ENCODE measurements at places on chromosomes 4 and X.

DNA sequence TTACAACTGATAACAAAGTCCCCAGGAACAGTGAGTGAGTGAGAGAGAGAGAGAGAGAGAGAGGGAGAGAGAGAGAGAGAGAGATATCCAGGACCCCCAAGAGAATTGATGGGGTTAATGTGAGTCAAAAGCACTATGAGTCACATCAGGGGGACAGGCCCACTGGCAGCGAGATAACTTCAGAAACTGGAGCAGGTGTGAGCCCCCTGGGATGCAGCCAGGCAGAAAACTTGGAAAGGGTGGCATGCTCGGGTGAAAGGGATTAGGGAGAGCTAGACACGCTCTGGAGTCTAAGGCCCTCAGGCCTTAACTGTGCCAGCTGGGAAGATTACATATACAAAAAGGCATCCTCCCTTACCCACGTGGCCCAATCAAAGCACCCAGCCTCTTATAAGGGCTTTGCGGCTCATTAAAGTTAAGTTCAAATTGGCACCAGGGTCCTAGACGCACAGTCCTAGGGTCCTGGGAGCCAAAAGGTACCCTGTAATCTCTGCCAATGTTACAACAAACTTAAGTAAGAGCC lies 841 bp downstream of the ACOT9 start:
- DNase-seq, result no peak

- DNase-seq, result no peak
Measured at GRCh38 chrX:28626515-28626914, 39.3 kb downstream of the IL1RAPL1 start.

- no peak for DNase-seq
Measured at GRCh38 chr4:186158021-186158813, 33.1 kb upstream of the CYP4V2 start.

DNA sequence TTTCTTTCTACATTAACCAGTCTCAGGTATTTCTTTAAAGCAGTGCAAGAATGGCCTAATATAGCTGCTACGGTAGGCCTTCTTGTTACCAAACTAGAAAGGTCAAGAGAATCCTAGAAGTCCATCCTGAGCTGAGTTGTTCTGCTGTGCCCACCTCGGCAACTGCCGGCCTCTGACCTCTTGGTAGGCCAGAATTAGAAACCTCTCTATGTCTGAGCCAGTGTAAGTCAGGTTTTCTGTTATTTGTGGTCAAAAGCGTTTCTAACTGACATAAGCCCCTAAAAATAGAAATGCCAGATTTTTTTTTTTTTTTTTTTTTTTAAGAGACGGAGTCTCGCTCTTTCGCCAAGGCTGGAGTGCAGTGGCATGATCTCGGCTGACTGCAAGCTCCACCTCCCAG lies 43.1 kb downstream of the SOWAHB start:
- no peak for DNase-seq

DNA sequence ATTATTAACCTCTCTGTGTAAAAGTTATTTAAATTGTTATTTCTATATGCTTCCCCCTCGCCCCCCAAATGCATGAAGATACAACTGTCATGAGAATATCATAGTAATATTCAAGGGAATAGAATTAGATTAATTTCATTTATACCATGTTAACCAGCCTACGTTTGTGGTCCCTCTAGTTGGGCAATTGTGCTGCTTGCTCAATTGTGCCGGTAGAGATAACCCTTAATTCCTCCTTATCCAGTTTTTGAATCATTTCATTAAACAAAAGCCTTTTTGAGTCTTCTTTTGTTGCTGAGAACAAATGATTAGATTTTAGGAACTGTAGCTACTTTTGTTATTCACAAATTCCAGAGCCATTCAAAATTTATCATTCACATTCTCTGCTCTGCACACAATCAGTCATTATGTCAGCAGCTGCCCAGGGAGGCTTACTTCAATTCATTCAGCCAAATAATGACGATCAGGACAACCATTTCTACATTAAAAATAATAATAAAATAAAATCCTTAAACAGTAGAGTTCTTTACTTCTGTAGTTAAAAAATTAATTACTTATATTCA lies 98.1 kb downstream of the ADGRL3 start:
- no peak for DNase-seq

GRCh38 chrX:48945517-48946348 lies 11.7 kb downstream of the OTUD5 start:
- DNase-seq, result peak; percentile 60

GRCh38 chrX:47198026-47198686 lies 4.5 kb downstream of the UBA1 start:
- no peak for DNase-seq

- DNase-seq, result no peak
Measured at GRCh38 chr4:100189820-100190642, at the start of gene DDIT4L. TSS of gene DDIT4L (minus strand) at chr4:100190468. CDS start at chr4:100189983, 485 bp downstream.

GRCh38 chr4:108334031-108334430 lies 165.3 kb upstream of the LEF1 start:
- no peak for DNase-seq

DNA sequence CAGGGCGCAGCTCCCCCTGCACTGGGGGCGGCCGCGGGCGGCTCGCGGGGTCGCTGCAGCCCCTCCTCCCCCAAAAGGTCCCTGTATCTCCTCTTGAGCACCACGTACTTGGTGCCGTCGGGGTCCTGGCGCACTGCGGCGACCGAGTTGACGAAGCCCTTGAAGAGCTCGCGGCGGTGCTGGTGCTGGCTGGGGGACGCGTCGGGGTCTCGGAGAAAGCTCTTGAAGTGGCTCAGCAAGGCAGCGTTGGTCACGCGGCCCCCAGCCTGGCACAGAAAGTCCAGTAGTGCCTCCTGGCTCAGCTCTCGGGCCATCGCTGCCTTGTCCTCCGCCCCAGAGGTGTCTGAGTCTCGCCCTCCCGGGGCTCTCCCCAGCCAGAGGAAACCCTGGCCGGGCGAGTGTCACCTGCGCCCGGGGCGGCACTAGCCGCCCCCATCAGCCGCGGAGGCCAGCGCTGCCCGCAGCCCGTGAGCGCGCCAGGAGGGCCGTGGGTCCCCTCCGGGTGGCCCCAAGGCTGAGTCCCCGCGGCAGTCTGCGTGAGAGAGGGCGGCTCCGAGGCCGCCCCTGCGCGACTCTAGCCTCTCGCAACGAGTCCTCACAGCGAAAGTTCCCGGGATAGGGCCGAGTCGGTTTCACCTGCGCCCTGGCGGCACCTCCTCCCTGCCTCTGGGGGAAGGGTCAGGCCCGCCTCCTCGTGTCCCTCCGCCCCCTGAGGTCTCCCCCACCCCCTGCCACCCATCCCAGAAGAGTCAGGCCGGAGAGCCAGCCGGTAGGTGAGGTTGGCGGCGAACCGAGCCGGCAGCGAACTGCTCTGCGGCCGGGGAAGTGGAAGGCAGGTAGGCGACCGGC lies at the start of gene SOWAHB:
Gene SOWAHB (minus strand): TSS at position 609 of the 849 bp plus-strand sequence. CDS start 295 bp downstream, at position 314.
- DNase-seq, result no peak

GRCh38 chr4:17232566-17233253 lies 279.2 kb downstream of the QDPR start:
- DNase-seq, result no peak

DNA sequence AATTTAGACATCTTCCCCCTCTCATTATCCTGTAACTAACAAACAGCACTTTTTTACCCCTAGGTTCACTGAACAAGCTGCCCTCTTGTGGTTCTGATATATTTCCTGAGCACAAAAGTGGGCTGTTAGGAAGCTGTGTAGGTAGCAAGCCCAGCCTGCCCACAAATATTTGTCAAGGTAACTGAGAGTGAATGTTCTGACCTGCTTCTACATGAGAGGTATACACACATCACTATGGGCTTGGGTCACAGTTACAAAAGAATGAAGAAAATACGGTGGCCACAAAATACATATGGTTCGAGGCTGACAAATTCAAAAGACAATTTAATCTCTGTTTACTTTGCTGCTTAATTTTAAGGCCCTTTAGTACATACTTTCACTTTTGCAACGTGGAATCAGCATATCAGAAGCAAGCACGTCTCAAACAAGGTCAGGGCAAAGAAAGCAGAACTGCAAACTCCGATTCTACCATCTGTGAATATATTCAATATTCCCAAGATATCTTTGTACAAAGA lies 78.7 kb downstream of the RBM47 start:
- DNase-seq, result peak; percentile 36

- peak; percentile 64 for DNase-seq
Measured at GRCh38 chr4:26583538-26583864, 383 bp upstream of the TBC1D19 start.

DNA sequence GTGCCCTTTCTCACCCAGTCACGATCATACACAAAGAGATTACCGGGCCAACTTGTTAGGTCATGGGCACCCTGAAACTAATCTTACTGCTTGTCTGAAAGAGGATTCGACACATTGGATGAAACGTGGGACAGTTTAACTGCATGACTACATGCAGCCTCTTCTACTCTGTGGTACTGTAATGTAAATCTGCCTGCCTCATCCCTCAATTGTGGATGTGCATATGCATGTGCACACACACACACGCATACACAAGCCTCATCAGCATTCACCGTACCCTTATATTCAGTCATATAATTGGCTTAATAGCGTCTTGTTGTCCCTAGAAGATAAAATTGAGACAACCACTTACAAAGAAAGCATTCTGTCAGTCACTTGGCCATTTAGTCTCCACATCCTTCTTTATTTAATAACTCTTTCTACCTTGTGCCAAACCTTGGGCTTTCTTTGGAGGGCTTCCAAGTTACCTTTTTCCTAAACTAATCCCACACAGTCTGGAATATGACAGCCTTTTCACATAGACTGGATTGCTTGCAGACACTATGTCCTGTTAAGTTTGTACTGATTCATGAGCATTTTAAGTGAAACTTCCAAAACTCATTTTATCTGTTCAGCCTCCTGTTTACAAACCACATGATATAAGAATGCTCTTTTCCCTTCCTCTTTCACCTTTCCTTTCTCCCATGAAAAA lies 132.9 kb downstream of the AFF2 start:
- no peak for DNase-seq

GRCh38 chr4:30429813-30430761 lies 290.1 kb upstream of the PCDH7 start:
- no peak for DNase-seq

DNA sequence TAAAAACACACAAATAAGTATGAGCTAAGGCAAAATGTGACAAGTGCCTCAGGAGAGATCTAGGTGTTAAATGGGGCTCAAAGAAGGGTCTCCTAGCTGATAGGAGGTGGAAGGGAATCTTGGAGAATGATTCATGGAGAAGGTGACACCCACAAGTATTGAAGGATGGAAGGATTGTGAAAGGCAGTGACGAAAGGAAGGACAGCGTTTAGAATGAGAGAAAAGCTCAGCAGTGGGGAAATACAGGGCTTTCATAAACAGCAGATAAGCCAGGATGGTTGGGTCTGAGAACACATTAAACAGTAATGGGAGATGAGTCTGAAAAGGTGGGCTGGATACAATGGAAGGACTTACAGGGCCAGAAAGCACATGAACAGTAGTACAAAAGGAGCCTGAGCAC lies 11.5 kb downstream of the ANXA5 start:
- DNase-seq, result no peak

- no peak for DNase-seq
Measured at GRCh38 chr4:184370711-184371389, 103.5 kb downstream of the IRF2 start.

DNA sequence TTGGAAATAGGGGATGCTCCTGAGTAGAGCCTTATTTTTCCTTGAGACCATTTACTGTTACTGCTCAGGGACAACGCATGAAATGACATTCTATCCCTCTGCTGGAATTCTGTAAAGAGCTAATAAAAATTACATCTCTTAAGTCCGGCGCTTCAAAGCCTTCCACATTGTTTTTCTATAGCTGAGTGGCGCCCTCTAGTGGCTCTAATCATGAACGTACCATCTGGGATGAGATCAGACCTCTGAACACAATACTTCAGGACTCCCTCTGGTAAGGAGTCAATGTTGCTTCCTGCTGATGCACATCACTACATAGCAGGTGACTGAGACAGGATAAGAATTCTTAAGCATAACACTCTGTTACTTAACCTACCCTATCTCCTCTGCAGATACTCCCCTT lies 6.0 kb downstream of the HMGN5 start:
- DNase-seq, result peak; percentile 69

GRCh38 chr4:74408639-74409038 lies 36.3 kb upstream of the AREG start:
- no peak for DNase-seq

DNA sequence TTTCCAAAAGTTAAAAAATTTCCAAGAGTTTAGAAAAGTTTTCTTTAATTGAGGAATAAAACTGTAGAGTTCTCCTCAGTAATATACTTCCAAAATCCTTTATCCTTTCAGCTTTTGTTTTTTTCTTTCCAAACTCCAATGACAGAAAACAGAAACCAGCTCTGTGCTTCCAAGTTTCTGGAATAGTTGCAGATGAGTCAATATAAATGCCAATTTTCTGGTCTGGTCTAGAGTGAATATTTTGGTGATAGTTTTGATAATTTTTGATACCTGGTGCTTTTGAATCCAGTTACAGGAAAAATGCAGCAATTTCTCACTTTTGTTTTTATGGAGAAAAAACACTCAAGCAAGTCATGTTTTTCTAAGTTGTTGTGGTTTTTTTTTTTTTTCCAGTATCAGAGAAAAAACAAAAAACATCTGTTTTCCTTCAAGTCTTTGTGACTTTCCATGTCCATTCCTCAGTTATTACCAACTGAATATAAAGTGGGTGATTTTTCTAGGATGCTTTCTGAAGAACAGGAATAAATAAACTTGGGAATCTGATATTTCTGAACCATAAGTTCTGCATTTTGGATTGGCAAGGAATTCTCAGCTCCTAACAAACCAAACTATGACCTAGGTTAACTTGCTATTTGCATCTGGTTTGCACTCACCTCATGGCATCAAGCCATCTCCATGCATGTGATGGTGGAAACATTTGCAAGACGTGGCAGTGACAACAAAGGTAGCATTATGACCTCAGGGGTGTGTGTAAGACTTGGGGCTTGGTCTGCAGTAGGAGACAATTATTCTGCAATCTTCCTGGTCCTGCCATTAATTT lies 139.1 kb downstream of the VEGFC start:
- no peak for DNase-seq

DNA sequence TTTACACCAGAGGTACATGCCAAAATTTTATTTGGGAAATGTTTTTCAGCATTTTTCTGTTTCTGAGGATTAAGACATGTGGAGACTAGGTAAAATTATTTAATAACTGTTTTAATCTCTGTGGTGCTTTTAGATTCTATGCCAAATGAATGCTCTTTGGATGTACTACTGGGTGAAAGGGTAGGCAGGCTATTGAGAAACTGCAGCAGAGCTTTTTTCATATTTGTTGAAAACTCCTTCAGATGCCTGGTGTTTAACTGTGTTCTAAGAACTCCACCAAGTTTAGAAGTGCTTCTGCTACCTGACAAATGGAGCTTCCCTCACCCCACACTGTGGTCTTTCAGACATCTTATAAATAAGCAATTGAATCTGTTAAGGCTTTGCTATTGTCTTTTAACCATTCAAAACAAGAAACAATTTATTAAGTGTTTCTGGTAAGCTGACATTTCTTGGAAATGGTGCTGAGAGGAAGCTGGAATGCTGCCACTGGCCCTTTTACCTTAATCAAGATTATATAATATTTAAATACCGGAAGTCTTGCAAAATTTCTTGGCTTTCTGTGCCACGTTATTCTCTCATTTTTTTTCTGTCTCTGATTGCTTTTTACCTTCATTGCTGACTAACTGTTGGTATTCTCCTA lies 51.2 kb upstream of the CYSLTR1 start:
- DNase-seq, result no peak
